ENCODE measurements at places on chromosomes 2 and 18.

DNA sequence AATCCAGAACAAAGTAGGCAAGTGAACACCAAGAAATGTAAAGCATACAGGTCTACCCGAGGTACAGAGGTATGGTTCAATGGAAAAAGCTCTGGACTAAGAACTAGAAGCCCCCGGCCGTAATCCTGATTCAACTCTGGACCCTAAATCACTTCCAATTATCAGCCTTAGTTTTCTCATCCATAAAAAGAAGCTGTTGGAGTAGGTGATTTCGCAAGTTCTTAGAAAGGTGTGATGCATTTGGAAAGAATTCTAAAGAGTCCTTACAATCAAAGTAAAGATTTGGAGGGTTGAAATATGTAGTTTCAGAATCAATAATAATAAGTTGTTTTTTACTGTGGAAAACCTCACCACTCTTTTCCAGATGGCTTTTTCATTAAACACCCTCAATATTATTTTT, 622.1 kb upstream of the ID2 start:
- DNase-seq, result no peak

DNA sequence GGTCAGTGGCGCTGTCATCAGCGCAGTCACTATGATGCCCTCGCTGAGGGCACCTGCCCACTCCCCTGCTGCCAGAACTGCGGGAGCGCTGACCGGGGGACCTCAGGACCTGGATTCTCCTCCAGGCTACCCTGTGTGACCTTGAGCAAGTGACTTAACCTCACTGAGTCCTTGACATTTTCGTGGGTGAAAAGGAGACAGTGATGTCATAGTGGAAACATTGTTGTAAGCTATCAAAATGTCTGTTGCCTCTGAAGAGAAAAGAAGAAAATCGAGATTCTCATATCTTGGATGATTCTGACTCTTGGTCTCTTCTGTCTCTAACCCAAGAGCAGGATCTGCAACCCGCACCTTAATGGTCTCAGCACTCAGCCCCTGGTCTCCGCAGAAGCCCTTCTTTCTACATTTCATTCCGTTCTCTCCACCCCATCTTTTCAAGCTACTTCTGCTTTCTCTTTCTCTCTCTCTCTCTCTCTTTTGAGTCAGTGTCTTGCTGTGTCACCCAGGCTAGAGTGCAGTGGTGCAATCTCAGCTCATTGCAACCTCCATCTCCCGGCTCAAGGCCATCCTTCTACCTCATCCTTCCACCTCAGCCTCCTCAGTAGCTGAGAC, 978 bp upstream of the TUBA4A start:
- no peak for DNase-seq

- DNase-seq, result no peak
Measured at GRCh38 chr18:33097126-33097525, 324.3 kb upstream of the KLHL14 start.

DNA sequence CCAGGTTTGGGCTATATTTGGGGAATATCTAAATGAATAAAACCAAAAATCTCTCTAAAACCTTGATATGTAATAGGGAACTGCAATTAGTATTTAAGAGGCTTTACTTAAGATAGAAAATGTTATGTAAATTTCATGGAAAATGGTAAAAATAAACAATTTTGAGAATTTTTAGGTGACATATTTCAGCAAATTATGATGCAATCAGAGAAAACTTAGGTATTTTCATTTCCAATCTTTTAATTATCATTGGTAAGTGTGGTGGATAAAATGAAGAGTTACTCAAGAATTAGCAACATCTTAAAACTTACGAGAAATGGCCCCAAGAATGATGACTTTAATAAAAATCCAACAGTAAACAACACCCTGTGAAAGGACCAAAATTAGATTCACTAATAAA, 571.4 kb downstream of the ERBB4 start:
- DNase-seq, result no peak

- no peak for DNase-seq
Measured at GRCh38 chr18:48123324-48123723, 192.9 kb upstream of the SMAD2 start.

DNA sequence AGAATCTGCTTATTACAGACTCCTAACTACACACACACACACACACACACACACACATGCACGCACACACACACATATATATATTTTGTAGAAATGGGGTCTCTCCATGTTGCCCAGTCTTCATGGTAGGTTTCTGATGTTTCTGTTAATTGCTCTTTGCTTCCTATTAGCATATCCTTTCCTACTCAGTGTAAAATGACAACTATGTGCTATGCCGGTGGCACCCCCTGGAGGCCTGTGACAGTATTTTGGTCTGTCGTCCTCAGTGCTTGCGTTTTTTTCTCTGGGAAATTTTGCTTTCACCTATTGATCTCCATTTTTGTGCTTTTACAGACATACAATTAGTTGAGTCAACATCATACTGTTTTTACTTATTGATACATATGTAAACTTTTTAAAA, 322.1 kb downstream of the LRRTM1 start:
- DNase-seq, result no peak

GRCh38 chr2:238127165-238128060, 11.1 kb upstream of the KLHL30 start:
- DNase-seq, result no peak

GRCh38 chr2:69796174-69796573, 33.3 kb upstream of the GMCL1 start:
- DNase-seq, result no peak

DNA sequence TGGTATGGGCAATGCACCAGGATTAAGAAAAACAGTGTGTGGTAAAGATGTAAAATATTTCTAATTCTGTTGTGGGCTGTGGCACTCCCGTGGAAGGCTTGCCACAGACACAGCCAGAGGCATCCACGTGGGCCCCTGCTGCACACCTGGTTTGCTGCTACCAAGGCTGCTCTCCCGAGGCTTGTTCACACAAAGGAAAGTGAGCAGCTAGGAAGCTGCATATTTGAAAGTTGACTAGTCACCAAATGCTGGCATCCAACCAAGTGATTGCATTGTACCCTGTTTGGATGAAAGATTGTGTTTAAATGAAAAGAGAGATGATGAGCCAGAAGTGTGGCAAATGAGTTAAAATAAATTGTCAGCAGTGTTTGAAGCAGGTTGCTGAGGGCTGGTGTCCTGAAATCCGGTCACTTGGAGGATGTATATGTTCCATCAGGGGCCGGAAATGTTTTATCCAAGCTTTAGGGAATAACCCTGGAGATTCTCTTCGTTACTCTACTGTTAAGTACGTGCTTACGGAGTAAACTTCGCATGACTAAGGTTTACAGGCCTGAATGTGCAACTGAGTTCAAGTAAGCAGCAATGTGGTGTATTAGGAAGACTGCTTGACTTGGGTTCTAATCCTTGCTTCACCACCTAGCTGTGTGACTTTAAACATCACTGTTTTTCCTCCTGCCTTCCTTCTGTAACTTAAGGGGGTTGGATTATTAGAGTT, 86.1 kb downstream of the MSH2 start:
- no peak for DNase-seq

DNA sequence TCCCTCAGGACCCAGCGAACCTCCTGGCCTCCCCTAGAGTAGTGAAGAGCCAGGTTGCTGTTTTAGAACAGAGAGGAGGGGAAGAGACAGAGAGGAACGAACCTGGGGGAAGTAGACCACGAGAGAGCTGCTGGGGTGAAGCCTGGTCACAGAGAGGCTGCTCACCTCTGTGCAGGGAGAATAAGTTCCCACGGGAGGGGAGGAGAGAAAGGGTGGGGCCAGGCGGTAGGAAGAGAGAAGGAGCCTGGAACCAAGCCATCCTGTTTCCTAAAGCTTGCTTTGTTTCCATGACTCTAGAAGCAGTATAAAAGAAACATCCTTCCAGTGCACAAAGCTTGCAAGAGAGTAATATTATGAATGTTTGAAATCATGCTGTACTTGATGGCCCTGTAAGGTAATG, 147.9 kb downstream of the MYT1L start:
- DNase-seq, result no peak

DNA sequence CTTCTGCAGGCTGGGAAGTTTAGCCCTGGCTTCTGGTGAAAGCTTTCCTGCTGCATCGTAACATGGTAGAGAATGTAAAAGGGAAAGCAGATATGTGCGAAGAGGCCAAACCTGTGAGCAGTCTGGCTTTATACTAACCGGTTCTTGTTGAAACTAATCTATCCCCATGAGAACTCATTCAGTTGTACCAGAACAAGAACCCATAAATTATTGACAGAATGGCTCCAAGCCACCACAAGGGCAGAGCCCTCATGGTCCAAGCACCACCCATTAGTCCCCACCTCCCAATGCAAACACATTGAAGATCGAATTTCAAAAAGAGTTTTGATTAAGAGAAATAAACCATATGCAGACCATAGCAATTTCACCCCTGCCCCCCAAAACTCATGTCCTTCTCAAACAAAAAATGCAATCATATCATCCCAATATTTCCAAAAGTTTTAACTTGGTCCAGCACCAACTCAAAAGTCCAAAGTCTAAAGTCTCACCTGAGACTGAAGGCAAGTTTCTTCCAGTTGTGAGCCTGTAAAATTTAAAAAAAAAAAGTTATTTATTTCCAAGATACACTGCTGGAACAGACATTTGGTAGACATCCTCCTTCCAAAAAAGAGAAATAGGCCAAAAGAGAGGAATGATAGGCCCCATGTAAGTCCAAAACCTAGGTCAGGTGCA, 318.9 kb downstream of the CNTNAP5 start:
- no peak for DNase-seq

- no peak for DNase-seq
Measured at GRCh38 chr2:217316743-217317142, 456.9 kb upstream of the TNP1 start.

Data from cortex of kidney (tissue), 1 donor.